GM06990 (cell line): ENCODE measurements at places on chromosomes 4 and X.

DNA sequence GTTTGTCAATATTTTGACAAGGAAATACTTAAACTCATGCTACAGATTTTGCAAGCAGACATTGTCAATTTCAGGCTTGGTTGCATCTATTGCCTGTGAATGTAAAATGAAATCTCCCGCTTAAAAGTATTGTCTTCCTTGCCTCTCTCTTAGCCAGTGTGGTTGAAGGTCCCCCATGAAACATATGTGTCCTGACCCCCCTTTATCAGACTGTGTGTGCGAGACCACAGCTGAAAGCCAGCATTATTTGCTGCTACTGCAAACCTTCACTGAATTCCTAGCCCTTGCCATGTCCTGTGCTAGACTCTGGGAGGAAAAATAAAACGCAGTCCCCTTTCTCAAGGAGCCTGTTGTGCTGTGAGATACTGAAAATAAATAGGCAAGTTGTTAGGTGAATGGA lies 16.6 kb upstream of the CLNK start:
- no peak for DNase-seq

GRCh38 chr4:124060261-124060918 lies 652.1 kb downstream of the ANKRD50 start:
- DNase-seq = no peak

GRCh38 chr4:100716416-100716815 lies 198.6 kb upstream of the EMCN start:
- no peak for DNase-seq

DNA sequence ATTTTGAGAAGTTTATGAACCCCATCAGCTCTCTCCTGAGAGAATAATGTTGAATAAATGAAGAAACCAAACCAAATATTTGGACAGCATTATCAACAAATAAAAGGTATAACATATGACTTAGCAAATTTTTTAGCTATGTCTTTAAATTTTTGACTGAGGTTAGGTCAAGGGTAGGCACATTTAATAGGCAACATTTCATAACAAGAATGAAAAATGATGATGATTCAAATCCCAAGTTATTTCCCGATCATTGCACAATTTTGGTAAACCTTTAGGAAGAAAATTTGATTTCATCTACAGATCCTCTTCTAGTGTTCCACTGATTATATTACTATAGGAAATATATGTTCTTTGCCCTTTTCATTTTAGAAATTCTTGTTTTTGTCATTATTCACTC lies 123.7 kb upstream of the TLR3 start:
- DNase-seq = no peak

DNA sequence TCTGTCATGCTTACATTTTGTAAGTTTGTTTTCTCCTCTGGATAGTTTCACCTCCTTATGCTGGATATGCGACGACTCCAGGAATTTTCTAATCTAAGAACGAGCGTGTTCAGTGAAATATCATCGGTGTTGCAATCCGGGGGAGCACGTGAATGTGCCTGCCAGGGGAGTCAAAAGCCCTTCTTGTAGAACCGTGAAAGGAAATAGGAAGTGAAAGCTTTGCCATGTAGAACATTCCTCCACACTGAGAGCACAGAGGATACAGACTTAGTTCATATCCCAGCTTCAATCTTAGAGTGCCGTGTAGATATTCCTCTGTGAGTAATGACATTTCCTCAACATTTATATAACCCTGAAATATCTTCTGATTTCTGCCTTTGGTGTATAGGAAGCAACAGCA lies 121.2 kb downstream of the VEGFC start:
- no peak for DNase-seq

- DNase-seq = no peak
Measured at GRCh38 chr4:144104509-144105130, 35.9 kb downstream of the GYPA start.

GRCh38 chr4:962231-963208 lies 10.8 kb downstream of the DGKQ start:
- no peak for DNase-seq

DNA sequence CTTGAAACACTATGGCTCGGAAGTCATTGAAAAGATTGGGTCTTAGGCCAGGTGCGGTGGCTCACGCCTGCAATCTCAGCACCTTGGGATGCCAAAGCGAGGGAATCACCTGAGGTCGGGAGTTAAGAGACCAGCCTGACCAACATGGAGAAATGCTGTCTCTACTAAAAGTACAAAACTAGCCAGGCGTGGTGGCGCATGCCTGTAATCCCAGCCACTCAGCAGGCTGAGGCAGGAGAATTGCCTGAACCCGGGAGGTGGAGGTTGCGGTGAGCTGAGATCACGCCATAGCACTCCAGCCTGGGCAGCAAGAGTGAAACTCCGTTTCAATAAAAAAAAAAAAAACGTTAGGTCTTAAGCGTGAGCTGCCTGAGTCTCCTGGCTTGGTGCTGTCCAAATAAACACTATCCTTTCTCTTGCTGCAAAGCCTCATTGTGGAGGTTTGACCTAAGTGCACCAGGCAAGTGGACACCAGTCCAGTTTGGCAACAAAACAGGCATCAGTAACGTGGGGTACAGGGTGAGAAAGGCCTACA lies 185.9 kb downstream of the DHRSX start:
- DNase-seq = no peak

GRCh38 chrX:150813922-150814321 lies 84.5 kb downstream of the CD99L2 start:
- no peak for DNase-seq

DNA sequence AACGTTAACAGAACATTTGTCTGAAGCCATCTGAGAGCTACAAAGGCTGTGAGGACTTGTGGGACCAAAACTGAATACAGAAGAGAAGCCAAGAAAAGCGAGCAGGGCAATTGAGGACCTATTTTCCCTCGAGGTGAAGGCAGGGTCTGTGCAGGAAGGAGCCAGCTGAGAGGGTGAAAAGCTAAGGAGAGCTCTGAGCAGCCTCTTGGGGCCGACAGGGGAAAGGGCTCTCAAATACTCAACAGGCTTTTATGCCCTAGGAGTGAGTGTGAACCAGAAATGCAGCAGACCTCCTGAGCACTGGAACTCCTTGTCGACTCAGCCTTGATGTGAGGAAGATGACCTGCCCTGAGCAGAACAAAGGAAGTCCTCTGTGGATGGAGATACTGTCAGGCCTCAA lies 54.2 kb downstream of the C4orf50 start:
- no peak for DNase-seq

DNA sequence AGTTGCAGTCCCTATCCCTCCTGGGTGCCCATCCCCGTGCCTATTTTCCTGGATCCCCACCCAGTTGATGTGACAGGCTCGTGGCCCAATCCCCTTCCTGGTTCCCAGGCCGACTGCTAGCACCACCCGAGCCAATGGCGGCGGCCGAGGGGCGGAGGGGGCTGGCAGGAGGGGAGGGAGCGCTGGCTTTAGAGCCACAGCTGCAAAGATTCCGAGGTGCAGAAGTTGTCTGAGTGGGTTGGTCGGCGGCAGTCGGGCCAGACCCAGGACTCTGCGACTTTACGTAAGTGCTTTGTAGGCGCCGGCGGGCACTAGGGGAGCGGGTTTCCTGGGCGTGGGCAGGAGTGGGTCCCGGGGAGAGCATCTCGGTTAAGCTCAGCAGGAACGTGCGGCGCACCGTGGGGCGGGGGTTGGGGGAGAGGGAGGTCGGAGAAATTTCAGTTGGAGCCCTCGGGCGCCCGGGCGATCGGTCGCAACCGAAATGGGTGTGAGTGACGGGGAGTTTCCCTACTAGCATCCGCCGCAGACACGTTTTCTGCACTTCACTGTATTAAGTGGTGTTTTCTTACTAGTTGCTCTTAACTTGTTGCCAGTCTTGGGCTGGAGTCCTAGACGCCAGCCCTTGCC lies at the start of gene PLS3:
PLS3 (plus strand) TSS at position 197 of the 627 bp plus-strand sequence. CDS start 49,077 bp downstream, outside the sequence.
- DNase-seq = peak; percentile 88

DNA sequence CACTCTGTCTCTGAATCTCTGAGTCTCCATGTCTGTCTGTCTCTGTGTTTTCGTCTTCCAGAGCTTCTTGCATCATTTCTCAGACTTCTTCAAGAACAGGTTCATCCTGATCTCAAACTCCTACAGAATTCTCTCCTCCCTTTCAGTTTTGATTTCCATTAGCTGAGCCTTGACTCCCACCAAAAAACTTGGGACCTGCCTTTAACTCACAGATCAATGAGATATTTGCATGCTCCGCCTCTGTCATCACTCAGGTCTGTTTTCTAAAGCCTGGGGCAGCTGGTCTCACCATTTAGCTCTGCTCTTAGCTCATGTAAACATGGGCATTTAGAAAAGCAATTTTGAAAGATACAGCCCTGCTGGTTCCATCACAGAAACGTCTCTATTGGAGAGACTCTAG lies 8.6 kb downstream of the DAPP1 start:
- DNase-seq = no peak

DNA sequence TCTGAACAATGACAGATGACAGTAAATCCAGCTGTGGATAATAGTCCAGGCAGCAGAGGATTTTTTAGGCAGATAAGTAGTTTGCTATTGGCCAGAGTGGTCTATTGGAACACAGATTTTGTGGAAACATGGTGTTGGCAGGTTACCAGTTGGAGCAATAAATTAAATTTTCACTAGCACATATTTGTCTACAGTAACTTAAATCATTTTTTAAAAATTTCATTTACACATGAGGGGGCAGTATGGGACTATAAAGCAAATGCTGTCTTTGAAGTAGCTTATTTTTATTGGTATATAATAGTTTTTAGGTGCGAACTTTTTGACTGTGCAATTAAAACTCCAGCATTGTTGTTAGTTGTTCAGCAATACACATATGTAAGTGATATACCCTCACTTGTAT lies 289.8 kb downstream of the ARHGAP10 start:
- no peak for DNase-seq

DNA sequence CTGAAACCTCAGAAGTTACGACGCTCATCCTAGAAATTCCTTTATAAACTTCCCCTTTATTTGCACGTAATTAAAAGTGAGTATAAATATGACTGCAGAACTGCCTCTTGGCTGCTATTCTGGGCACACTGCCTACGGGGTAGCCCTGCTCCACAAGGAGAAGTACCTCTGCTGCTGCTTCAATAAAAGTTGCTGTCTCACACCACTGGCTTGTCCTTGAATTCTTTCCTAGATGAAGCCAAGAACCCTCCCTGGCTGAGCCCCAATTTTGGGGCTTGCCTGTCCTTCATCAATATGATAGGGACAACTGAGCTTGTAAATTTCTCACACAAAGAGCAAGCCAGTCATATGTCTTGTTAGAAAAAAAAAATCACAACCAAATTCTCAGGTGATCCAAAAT lies 115.8 kb downstream of the VEGFC start:
- DNase-seq = no peak

GRCh38 chr4:73731968-73732610 lies 8.3 kb upstream of the CXCL8 start:
- no peak for DNase-seq

DNA sequence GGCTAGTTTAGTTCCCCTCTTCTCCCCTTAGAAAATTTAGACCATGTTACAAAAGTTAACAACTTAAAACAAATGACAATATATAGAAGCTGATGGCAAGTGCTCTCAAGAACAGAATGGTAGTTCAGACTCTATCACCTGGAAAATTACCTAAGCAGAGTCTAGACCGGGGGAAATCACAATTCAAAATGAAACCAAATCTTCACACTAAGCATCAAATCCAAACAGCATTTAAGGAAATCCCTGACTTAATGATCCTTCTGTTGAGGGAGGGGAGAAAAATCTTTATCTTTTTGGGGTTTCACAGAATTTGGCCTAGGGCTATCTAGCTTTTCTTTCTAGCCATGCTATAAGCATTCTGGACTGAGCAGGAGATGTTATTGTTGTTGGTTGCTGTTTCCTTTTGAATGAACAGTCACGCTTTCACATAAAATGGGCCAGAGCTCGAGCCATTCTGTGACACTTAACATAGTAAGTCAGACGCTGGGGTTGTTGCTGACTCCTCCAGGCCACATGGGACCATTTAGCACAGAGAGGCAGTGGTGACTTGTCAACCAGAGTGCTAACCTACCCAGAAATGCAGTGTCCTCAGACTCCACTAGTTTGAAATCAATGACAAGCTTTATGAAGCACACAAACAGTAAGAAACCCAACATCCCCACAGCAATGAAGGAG lies 16.0 kb upstream of the LSM6 start:
- peak; percentile 25 for DNase-seq

DNA sequence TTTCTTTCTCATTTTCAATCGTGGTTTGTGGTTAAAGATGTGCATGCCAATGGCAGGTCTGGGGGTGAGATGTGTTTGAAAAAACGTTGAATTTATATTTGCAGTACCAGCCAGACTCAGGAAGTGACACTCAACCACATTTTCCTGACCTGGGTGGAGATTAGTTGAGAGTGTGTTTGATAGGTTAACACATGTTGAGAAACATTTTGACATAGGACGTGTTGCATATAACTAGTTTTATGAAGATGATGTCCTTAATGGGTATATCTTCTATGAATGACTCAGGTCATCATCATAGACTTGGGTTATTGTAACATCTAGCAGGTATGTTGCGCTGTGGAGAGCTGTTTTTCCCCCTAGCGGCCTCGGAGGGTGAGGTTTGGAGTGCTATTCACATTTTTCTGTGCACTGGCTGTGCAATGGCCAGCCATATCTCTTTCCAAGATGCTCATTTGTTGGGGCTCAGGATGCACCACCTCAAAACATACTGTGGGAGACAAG lies 21.7 kb upstream of the CD38 start:
- peak; percentile 34 for DNase-seq

- DNase-seq = no peak
Measured at GRCh38 chr4:112818594-112818965, 181.6 kb downstream of the LARP7 start.

- no peak for DNase-seq
Measured at GRCh38 chrX:3549411-3549911, 164.0 kb downstream of the PRKX start.

DNA sequence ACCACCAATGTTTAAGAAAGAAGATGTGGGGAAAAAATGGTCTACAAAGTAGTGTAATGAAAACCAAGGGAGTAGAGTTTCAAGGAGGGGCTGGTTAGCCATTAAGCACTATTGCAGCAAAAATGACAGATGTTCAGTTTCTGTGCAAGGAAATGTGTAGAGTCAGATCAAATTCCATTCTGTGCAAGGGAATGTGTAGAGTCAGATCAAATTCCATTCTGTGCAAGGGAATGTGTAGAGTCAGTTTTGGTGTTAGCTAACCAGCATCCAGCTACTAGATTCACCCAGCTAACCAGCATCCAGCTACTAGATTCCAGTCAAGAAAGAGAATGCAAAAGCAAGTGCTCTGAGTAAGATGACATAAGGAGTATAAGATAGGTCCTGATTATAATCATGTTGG lies 208.8 kb downstream of the COX18 start:
- no peak for DNase-seq

- DNase-seq = no peak
Measured at GRCh38 chrX:19462879-19463278, 52.4 kb downstream of the MAP3K15 start.
